Naive thymus-derived CD4-positive, alpha-beta T cell (primary cell): ENCODE measurements at places on chromosomes 2 and 18. TPM values are rescaled to one million over a fixed set of nuclear protein-coding genes. Genes with fewer than 3 reads are reported as not detected.
A peak's percentile ranks its signal among the peaks of the same experiment; 100 is the strongest.

Gene ANKRD23
- total RNA-seq: 11.7 TPM

Gene SERPINB12
- not detected in 2 replicates for total RNA-seq

DNA sequence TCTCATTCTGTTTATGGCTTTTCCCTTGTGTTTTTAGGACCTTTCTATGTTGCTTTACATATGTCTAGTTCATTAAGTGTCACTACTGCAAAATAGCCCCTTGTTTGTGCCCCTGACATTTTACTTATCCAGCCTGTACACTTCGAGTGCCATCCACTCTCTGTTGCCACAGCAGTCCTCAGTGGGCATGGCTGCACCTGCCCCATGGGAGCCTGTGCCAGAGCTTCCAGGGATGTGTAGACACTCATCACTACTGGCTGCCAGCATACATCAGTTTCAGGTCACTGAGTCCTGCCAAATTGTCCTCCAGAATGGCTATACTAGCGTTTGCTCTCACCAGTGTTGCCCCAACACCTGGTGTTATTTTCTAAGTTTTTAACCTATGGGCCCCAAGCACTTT is 80.4 kb downstream of the ARMC9 start:
- H3K36me3 ChIP-seq: no peaks in the 10 kb centered on the region
- H3K4me1 ChIP-seq: no peaks in the 10 kb centered on the region
- DNase-seq: no peak
- peaks cover 3% of the 10 kb centered on the region for H3K27me3 ChIP-seq
- H3K4me3 ChIP-seq: no peak overlapping the region

DNA sequence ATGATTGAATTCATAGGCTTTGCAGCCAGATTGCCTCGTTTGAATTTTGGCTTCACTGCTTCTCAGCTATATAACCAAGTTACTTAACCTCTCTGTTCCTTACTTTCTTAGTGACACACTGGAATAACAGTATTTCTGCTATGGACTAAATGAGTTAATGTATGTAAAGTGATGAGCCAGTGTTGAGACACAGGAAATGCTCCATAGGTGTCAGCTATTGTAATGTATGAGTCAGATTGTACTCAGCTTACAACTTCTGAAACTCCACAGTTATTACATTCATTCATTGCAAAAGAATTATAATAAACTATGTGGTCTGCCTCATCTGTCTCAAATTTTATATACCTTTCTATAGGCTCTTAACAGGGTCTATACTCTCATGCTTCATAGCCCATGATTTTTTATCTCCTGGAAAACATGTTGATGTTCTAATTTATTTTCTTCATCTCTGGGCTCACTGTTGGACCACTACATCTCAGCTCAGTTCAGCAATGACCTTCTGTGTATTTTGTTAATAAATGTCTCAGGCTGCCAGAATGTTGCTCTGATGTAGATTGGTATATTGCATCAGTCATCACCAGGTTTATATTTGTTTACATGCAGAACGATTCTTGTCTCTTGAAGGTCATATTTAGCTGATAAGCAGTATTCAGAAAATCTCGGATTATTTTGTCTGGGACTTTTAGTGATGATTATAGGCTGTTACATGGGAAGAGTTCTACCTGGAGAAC is 76.2 kb downstream of the MAP3K20 start:
- no peaks in the 10 kb centered on the region for H3K36me3 ChIP-seq
- H3K27me3 ChIP-seq: no peaks in the 10 kb centered on the region
- H3K27ac ChIP-seq: no peak overlapping the region
- peaks cover 12% of the 10 kb centered on the region for H3K4me1 ChIP-seq

- DNase-seq: peak; percentile 74
- peaks cover 33% of the 10 kb centered on the region for H3K4me1 ChIP-seq
- H3K27ac ChIP-seq: peak overlapping the region; percentile 61
- peak overlapping the region; percentile 68 for H3K4me3 ChIP-seq
- H3K36me3 ChIP-seq: no peaks in the 10 kb centered on the region
- no peaks in the 10 kb centered on the region for H3K27me3 ChIP-seq
Measured at GRCh38 chr2:96913398-96914202, 43.7 kb upstream of the SEMA4C start.
